ENCODE measurements at places on chromosomes 11 and 22.

GRCh38 chr11:76554767-76555166, 109.9 kb downstream of the EMSY start:
- DNase-seq: no peak

GRCh38 chr22:42693763-42694683, 26.6 kb downstream of the A4GALT start:
- DNase-seq: no peak

DNA sequence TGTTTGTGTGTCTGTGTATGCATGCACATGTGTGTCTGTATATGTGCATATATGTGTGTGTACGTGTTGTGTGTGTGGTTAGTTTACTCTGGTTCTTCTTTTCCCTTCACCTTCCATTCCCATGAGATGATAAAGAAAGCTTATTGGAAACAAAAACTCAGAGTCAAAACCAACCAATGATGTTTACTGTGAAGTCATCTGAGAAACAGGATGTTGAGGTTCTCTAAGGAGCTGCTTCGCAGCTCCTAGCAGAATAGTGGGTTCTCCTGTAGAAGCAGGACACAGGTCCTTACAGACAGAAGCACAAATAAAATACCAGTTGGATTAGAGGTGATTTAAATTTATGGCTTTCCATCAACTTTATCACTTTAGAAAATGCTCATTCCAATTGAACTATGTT, 256.1 kb upstream of the PLET1 start:
- no peak for DNase-seq

DNA sequence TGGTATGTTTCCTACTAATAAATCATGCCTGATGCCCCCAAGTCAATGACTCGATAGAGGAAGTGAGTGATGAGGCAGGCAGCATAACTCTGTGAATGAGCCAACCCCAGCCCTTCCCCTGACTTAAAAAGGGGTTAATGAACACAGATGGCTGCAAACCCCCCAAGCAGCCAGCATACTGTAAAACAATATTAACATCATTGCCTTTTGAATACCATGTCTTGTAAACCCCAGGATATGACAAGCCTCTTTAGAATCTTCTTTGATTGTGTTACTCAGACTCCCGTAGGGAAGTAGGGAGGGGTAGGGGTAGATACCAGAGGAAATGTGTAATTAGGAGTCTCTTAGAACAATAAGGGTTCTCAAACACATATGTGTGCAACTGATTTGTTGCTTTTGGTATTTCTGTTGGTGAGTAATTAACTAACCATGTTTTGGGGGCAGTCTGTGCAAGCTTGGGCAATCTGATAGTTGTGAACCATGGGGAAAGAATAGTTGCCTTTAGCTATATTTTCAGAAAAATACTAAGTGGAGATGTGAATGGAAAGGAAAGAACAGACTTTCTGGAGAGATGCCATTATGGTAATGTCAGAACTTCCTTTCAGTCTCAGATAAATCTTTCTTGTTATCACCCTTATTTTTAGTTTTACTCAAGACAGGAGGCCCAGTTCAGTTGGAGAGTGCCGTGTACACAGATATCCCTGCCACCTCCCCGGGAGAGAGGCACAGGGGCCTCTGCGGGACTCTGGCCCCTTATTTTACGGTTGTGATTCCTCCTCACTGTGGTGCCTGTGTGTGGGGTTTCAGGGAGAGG, 701.8 kb downstream of the NTM start:
- DNase-seq: no peak

GRCh38 chr22:46350646-46351045, 15.1 kb downstream of the TRMU start:
- no peak for DNase-seq

GRCh38 chr11:19084661-19085315, 24.3 kb upstream of the MRGPRX2 start:
- no peak for DNase-seq

Data from T-helper 9 cell (primary cell).